ENCODE measurements at places on chromosomes 11 and 22. TPM values are rescaled to one million over a fixed set of nuclear protein-coding genes. Genes with fewer than 3 reads are reported as not detected.

- no peak for DNase-seq
Measured at GRCh38 chr11:72778535-72779494, 15.0 kb downstream of the STARD10 start.

- DNase-seq = no peak
Measured at GRCh38 chr11:19232910-19233503, 7.7 kb downstream of the E2F8 start.

DNA sequence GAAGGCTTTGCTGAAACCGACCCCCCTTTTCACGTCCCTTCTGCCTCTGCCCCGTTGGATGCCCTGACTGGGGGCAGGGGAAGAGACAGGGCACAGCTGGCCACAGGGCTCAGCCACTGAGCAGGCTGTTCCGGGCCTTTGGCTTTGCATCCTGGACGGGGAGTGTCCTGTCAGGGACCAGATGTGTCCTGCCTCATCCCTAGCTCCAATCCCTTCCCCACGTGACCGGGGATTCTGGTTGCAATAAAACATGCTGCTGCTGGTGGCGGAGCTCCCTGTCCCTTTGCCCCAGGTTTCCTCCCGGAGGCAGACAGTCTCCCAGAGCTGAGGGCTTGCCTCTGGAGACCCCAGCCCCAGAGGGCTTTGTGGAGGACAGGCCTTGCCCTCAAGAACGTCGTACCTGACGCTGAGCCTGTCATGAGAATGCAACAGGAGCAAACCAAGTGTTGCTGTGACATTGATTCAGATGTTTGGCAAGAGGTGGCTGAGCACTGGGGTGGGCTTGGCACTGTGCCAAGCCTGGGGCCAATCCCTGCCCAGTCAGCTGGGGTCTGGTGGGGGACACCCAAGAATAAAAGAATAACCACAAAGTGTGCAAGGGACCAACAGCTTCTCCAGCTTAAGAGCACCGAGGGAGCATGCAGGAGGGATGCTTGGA is 7.3 kb downstream of the CDC42EP2 start:
- DNase-seq = no peak

DNA sequence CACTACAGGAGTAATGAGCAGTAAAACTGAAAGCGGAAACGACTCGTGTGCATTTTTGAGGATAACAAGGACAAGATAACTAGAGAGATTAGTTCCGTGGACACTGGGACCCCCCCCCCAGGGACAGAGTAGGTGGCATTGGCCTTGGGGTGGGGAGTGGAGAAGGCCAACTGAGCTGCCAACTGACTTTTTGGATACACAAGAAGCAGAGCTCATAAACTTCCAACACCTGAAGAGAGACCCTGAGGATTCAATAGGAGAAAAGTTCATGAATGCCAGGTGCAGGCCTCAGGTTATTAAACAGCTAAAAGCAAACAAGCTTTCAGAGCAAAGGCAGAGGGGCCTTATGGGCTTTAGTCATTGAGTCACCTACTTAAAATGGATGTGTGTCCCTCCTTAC is 17.6 kb upstream of the PRSS23 start:
- DNase-seq = no peak

Gene MUC15
- not detected for total RNA-seq

Gene ARHGAP20
- total RNA-seq = 2.3 TPM

Gene AHNAK
- total RNA-seq = 771 TPM

Gene USH1C
- total RNA-seq = 242 TPM
